KG1 (cell line): ENCODE measurements at places on chromosomes 7 and 10.

GRCh38 chr7:81680120-81680519 lies 89.7 kb downstream of the HGF start:
- no peak for DNase-seq

DNA sequence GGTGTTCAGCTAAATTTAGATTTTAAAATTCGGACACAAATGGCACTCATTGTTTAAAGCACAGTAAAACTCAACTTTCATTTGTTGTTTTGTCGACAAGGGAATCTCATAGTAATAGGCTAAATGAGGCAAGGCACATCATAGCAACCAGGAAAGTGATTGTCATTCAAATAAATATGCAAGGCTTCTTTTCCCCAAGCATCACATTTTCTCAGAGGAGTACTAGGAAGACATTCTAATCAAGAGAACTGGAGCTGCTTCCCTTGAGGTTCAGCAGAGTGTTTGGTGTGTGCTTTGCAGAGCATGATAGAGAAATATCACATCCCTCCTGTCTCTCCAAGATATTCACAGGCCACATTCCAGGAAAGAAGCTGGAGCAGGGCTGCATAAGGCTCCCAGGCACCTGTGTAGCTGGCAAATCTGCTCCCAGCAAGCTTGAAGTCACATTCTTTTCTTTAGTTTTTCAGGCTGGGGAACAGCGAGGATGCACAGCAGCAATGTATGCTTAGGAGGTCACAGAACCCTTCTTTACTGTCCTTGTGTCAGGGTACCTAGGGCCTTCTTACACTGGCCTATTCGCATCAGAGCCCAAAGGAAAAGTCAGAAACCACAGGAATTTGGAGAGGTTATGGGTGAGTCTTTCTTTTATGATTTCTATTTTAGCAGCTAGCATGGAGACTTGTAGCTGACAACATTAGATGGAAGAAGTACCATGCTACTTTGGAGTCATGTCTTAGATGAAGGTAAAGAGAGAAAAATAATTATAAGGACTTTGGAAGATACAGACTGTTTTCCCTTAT lies 95.9 kb upstream of the HDAC9 start:
- DNase-seq = no peak

DNA sequence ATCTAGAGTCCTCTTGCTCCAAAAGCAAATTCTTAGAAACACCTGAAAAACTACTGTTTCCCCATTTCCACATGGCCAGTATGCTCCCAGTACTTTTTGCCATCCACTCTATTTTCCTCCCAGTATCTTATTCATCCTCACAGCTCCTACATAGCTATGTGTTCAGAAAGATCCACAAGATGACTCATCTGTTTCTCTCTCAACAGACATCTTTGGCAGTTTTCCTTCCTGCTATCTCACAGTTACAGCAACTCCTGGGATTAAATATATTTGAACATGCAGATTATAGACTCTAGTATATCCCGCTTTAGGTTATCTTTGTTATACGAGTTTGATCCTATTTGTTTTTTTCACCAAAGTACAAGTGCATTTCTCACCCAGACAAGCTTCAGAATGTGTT lies 675.6 kb upstream of the POT1 start:
- no peak for DNase-seq

GRCh38 chr7:50371551-50372021 lies 67.1 kb downstream of the IKZF1 start:
- no peak for DNase-seq

GRCh38 chr10:33801705-33802104 lies 467.2 kb upstream of the NRP1 start:
- no peak for DNase-seq
